Stimulated activated CD4-positive, alpha-beta T cell treated with anti-CD3 and anti-CD28 coated beads, Interleukin-15, amount 100 ng/mL, for 1 hour (primary cell): ENCODE measurements at places on chromosomes 7 and 10.

- DNase-seq, result no peak
Observed at GRCh38 chr7:27121684-27122076, 8.9 kb downstream of the HOXA4 start.

DNA sequence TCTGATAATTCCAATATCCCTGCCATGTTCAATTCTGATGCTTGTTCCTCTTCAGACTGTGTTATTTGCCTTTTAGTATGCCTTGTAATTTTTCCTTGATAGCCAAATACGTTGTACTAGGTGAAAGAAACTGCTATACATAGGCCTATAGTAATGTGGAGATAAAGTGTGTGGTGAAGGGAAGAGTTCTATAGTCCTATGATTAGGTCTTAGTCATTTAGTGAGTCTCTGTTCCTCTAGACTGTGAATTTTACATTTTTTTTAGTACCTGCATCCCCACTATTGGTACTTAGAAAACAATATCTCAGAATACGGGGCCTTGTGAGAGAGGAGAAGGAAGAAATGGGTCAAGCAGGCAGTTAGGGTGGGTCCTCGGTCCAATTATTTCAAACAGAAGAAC is 59.6 kb upstream of the SEMA3E start:
- DNase-seq, result no peak

GRCh38 chr10:128140425-128140824 is 14.2 kb upstream of the MKI67 start:
- DNase-seq, result no peak

DNA sequence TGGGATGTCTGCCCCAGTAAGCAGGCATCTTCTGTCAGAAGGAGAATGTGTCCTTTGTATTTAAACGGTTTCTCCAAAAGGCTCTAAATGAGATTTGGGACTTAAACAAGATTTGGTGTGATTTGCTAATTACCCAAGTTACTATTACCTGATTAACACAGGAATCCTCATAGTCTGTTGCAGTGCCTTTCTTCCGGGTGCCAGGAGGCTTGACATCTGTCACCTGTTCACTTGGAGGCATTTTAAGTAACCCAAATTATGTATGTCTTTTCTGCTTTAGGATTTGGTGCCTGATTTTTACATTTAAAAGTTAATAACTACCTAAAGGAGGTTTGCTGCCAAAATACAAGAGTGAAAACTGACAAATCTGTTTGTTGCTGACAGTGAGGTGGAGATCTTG is 587.9 kb upstream of the GALNT17 start:
- DNase-seq, result no peak

GRCh38 chr7:70178211-70178610 is 579.9 kb downstream of the AUTS2 start:
- DNase-seq, result no peak

- DNase-seq, result no peak
Observed at GRCh38 chr7:29300649-29301048, 106.1 kb downstream of the CHN2 start.

DNA sequence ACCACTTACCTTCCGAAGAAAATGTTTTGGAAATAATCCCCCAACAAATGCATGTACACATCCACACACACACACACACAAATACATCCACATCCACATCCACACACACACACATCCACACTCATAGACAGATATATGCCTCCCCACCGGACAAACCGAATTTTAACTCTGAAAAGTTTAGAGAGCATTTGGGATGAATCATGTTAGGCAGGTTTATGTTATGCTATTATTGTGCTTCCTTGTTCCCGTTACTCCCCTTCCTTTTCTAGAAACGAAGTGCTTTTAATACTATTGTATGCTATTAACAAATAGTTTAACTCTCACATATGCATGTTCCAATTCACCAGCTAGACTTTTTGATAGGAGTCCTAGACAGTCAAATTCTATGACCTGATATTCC is 91.5 kb downstream of the FAS start:
- no peak for DNase-seq

DNA sequence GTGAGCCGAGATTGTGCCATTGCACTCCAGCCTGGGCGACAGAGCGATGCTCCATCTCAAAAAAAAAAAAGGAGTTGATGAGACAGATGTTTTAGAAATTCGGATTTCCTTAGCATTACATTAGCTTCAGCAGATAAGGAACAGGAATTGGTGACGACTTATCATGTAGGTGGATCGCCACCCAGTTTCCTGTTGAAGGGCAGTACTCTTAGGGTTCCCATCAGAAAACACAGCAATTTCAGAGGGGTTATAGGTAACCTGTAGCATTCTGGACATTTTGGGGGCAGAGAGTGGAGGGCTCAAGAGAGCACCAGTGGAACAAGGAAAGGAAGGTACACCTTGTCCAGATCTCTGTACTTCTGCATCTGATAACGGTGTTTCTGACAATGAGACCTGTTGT is 146.4 kb upstream of the NOBOX start:
- no peak for DNase-seq

DNA sequence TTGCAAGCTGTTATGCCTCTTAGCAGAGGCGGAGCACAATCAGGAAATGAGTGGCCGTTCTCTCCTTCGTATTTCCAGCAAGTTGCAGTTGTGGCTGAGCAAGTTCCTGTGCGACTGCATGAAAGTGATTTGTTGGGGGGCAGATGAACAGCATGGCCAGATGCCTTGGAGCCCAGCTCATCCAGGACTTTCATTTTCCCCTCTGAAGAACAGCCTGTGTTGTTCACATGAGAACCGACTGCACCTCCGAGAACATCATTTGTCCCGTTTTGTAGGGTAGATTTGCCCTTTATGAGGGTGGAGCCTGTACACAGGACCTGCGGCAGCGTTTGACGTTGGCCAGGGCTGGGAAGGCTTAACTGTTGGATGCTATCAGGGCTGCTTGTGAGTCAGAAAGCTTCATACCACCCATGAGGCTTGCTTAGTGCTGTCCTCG is 4.4 kb downstream of the BAG3 start:
- peak; percentile 13 for DNase-seq
